CD4-positive, alpha-beta T cell treated with Interleukin-1 beta for 1 hour (primary cell): ENCODE measurements at places on chromosomes 13 and 19.

GRCh38 chr13:47211106-47211505 is 314.3 kb upstream of the HTR2A start:
- no peak for DNase-seq

GRCh38 chr19:31818798-31819105 is 469.5 kb upstream of the TSHZ3 start:
- no peak for DNase-seq

GRCh38 chr13:62387647-62388046 is 972.0 kb upstream of the PCDH20 start:
- no peak for DNase-seq

DNA sequence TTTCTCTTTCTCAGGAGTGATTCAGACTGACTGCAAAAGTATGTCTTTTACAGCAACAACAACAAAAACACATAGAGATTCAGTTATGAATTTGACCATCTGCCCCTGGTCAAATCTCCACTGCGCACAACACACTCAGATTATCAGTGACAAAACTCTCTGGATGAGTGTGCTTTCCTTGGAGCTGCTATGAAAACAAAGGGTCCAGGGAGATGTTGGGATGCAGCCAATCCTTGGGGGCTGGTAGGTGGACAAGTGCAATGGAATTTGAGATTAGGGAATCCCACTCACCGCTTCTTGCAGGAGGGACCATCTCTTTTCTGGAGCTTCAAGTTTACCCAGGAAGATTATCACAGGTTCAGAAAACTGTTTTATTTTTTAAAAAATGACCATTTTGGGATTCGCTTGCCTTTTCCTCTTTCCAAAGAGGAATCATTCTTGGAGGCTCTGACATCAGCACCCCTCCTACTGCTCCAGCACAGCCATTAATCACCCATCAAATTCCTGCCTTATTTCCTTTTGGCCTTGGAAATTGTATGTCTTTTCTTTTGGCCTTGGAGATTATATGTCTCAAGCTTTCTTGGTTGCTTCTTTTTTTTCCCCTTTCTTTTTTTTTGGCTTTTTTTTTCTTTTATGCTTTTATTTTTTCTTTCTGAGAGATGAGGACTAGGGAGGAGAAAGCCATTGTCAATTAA is 311.8 kb downstream of the TSHZ3 start:
- DNase-seq = no peak
